ENCODE measurements at places on chromosomes 7 and 10.

DNA sequence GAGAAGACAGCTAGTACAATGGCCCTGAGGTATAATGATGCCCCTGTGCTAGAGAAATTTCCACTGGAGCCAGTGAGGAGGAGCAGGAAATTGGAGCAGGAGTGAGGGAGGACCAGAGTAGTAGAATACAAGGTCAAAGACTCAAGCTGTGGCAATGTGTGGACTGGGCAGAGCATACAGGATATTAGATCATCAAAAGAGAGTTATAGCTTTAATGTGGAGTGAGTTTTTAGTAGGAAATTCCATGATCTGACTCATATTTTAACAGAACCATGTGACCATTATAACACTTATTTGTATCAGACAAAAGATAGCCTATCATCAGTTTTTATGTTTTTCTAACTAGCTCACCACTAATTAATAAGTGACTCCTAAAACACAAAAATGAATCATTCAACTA, 154.1 kb downstream of the DGKB start:
- peak; percentile 28 for DNase-seq

DNA sequence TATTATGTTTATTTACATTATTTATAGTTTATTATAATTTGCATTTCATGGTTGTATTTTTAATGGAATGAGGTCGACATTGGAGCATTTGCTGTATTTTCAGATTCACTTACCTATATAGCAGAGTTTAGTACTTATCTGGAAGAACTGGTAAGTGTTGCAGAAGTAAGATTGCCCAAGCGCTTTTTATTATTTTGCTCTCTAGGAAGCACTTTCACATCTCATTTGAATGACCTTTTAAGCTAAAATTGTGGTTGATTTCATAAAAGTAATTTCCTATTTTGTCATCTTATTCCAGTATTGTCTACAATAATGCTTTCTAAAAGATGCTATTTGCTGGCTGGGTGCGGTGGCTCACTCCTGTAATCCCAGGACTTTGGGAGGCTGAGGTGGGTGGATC, 28.6 kb downstream of the SEC61A2 start:
- DNase-seq: no peak

DNA sequence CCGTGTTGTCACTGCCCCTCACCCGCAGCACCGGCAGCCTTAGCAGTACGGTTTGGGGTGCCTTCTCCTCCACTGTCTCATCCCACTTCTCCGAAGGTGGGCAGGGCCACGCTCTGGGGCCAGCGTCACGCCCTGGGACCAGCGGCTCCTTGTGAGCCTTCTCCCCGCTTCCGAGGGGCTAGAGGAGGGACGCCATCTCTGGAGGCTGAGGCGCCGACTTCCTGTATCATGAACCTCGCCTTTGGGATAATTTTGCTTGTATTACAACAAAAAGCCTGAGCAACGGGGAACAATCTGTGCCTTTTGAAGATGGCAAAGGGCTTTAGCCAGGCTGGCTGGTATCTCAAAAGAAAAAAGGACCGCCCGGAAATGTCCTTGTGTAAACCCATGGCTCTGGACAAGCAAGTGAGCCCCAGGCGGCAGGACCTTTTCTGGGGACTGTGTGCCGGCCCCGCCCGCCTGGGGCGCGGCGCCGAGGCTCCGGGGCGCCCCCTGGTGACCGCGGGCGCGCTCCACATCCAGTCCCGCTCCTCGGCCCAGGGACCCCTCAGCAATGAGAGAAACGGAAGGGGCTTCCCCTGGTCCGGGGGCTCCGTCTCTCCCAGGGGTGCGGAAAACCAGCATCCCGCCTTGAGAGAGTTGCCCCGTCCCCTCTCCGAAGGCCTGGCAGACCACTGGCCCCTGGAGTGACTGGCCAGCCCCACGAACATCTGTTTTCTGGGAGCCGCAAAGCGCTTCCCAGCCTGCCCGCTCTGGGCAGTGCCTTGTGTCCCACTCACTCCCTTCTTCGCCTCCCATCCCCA, 3.8 kb downstream of the DEPP1 start:
- DNase-seq: peak; percentile 60

DNA sequence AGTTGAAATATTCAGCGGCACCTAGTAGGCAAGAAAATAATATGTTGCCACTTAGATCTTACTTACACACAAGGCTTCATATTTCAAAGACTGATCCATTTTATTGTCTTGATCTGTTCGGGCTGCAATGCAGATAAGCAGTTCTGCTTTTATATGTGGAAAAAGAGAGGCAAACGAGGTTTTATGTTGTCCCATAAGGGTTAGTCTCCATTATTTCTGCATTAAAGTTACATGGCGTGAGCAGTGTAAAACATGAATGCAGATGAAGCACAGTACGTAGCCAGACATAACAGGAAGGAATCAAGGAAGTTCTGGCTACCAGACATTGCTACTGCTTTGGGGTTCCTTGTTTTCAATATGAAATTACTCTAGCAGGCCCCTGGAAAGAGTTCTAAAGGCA, 224.8 kb downstream of the BBS9 start:
- no peak for DNase-seq

DNA sequence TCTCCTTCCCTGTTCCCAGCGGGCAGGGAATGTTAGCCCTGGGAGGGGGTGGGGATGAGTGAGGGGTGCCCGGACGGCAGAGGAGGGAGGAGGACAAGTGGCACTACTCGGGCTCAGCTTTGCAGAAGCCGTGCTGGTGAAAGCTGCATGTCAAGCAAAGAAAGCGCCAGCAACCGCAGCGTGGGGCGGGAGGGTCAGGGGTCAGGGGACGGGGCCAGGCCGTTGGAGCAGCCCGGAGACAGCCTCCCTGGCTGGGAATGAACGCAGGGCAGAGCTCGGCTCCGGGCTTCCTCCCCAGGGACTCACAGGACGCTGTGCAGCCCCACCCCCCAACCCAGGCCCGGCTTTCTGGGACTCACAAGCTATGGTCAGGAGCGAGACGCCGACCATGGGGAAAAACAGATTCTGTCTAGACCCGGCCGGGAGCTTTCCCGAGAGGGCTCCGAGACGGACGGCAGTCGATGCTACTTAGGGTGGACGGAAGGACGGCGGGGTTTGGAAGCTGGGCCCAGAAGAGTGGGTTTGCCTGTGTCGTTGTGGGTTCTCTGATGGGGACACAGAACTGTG, 113.4 kb downstream of the VIPR2 start:
- no peak for DNase-seq

Data from HTR-8/SVneo (cell line).